ENCODE measurements at places on chromosomes 2 and 18.

DNA sequence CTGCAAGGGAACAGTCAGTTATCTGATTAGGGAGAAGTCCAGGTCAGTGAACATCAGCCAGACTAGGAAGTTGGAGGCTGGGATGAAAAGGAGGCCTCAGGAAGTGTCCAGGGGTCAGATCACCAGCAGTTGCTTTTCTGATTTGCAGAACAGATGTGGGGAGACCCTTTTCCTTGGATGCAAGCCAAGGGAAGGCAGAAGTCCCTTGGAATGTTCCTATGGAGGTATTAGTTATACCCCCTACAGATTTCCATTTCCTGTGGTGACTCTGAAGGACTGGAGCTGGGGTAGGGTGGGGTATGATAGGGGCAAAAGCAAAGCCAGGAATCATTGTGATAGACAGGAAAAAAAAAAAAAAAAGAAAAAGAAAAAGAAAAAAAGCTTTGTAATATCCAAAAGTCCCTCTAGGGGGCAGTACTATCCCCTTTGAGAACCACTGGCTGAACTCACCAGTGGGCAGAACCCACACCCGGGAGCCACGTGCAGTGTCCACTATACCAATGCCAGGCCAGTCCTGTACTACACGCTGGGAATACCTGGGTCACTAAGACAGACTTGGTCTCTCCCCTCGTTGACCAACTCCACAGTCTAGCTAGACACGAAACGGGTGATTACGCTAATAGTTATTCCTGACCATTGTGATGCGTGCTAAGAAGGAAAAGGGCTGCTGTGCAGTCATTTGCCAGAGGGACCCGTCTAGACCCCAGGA is 7.4 kb downstream of the DYSF start:
- DNase-seq: no peak

- DNase-seq: no peak
These were observed 15.4 kb downstream of the CEP68 start for GRCh38 chr2:65071499-65072180.

DNA sequence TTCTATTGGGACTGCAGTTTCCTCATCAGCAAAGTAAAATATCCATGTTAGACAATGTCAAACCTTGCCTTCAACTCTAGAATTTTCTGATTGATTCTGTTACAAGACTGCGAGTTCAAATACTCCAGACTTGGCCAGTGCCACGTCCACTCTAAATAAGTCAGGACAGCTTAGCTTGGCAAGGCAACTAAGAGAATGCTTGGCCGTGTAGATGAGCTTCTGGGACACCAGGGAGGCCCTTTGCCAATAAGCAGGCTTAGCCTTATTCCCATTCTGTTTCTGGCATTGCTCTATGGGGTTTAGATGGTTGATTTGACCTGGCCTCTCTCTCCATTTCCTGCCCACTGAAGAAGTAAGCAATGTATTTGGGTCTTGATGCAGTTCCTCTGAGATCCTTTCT is 218.1 kb upstream of the SIX2 start:
- no peak for DNase-seq

DNA sequence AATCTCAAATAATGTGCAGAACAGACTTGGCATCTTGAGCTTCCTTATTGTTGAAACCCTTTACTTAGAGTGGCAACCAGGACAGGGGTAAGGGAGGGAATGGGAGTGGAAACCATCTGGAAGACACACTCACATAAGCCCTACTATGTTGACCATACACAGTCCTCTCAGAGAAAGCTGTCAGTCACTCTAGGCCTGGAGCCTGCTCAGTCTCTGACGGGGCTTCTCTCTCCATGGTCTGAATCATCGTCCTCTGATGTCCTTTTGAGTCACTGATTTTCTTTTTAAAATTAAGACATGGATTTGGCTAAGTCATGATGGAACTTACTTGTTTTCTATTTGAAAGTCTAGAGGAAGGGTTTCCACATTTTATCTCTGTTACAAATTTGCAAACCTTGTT is 74.0 kb downstream of the MYO1B start:
- DNase-seq: no peak

DNA sequence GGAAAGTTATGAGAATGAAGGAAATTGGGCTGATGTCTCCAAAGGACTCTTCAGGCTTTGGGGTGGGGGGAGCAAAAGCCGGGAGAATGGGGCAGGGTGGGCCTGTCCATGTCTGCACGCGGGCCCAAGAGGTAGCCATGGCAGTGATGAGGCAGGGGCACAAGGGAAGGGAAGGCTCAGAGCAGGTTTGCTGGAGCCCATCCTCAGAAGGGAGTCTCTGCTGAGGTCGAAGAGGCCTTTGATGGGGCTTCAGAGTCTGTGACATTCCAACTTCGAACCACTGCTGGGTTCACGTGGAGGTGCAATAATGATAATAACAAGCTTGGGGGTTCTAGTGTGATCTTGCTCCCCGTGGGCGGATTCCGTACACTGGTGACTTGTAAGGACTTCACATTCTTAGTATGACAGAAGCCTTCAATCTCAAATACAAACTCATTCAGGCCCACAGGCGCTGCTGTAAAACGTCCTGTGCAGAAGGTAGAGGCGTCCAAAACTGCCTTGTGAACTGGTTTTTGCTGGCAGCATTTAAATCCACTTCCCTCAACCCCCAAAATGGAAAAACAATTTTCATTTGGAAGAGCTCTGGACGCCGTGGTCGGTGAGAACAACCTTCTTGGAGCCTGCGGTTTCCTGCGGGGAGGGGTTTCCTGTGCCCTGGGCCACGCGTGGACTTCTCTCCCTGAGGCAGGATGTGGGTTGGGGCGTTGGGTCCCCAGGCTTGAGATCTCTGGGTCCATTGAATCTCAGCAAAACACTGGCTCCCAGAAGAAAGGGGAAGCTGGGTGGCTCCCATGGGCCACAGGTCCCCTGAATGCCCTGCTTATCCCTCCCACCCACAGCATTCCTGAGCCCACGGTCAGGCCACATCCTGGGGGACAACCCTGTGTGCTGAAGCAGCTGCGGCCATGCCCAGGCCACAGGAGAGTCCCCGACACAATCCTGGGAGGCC is 151.0 kb downstream of the TPO start:
- no peak for DNase-seq

DNA sequence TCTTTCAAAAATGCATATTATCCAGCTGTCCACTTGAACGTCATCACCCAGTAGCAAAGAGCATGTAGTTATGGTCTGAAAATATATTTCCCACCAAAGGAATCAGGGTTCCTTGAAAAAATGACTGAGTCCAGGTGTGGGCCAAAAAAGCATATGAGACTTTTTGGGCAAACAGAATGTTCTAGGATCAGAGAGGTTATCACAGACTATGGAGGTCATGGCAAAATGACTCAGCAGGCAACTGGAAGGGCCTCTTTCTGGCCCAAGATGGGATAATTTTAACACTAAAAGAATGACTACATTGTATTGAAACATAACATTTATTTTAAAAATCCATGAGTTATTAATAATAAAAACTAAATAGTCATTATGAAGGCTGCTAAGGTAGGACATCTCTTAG is 77.1 kb downstream of the COBLL1 start:
- no peak for DNase-seq

- no peak for DNase-seq
These were observed 29.3 kb upstream of the MEP1B start for GRCh38 chr18:32160547-32160946.

- DNase-seq: no peak
These were observed 162.3 kb upstream of the ZEB2 start for GRCh38 chr2:144682248-144682647.

DNA sequence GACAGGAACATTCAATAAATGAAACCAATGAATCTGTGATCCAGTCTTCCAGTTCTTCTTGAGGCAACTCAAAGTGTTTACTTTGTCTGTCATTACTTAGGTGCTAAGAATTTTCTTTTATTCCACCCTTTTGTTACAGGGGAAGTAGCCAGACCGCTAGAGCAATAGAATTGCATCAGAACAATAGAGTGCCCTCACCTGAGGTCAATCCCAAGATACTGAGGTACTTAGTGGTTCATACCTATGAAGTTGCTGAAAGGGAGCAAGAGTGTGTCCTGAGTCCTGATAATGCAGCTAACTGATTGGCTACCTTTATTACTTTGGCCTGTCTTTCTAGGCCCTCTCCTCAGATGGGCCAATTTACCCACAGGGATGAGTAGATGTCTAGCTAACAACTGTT is 359.4 kb upstream of the KCNH7 start:
- no peak for DNase-seq

DNA sequence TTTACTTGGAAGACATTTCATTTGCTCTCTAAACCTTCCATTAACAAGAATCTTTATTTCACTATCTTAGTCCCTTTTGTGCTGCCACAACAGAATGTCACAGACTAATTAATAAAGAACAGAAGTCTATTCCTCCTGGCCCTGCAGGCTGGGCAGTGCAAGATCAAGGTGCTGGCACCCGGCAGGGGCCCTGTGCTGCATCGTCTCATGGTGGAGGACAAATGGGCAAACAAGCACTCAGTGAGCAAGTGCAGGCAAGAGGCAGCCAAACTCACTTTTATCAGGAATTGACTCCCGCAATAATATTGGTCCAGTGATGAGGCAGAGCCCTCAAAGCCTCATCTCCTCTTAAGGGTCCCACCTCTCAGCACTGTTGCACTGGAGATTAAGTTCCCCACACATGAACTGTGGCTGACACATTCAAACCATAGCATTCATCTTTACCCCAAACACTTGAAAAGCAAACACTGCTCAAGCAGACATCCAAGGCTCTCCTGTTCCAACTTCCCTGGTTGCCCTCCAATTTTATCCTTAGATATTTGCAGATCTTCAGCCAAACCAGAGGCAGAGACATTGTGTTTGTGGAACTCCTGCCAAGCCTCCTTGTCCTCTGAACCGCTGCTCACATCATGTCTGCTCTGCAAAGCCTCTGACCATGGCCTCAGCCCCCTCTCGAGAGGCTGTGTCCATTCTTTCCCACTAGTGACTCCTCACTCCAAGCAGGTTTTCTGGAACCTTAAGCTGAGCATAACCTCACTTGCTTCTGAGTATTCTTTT is 404.4 kb upstream of the SOX11 start:
- DNase-seq: no peak

DNA sequence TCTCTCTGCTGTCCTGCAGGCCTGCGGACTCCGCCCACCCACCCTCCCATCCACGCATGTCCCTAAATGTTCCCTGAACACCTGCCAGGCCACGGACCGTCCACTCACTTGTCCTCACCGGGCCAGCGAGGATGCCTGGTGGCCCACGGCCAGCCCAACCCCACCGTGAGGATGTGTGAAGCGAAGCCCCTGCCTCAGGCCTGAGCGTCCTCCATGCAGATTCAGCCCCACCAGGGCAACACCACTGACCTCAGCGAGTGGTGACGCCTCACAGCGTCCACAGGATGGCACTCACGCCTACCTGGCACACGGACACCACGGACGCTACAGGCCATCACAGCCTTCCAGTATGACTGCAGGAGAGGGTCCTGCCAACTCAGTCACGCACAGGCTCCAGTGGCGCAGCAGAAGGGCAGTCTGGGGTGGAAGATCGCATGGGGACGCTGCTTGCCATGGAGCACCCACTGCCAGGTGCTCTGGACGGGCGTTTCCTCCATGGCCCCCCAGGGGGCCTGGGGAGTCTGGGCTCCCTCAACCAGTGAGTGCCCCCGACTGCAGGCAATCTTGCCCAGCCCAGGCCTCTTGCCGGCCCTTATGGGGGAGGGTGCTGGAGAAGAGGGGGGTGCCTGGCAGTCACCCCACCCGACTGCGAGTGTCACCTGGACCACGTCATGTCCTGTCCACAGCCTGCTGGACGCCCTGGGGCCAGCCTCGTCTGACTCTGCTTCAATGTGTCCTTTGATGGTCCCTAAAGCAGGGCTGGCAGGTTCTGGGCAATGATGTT is 25.4 kb downstream of the HDAC4 start:
- no peak for DNase-seq

- no peak for DNase-seq
These were observed 80.0 kb upstream of the FAM136A start for GRCh38 chr2:70381821-70382220.

DNA sequence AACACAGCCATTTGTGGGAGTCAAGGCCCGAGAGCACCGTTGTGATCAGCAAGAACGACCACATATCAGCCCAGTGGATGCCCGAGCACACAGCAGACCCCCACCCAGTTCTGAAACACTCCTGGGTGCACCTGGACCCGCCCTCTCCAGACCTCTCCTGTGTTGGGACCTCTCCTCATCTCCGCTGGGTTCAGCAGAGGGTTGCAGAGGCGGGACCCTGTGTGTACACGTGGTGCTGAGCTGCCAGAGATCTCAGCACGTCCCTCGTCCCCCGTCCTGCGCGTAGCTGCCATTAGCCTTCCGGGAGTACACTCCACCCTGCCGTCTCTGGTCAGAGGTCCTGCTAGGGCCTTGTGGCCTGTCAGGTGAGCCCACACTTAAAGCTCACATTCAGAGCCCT is 51.7 kb downstream of the ADI1 start:
- DNase-seq: no peak

GRCh38 chr2:237295889-237296480 is 118.0 kb downstream of the COL6A3 start:
- no peak for DNase-seq

- DNase-seq: no peak
These were observed 26.2 kb downstream of the ATAD2B start for GRCh38 chr2:23900541-23901322.

DNA sequence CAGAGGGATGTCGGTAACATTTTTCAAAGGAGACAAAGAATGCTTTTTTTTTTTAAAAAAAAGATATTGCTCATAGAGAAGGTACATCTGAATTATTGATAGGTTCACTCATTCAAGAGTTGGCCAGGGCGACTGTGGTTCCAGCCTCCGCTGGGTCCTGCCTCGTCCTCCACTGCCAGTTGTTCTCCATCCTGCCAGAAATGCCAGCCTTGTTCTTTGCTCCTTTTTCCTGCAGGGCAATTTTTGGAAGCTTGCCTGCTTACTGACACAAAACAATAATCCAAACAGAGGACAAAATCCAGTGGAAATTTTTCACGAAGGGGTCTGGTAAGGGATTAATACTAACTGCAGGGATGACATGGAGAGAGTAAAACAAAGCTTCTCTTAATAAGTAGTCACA is 1113.0 kb downstream of the CBLN2 start:
- DNase-seq: no peak

DNA sequence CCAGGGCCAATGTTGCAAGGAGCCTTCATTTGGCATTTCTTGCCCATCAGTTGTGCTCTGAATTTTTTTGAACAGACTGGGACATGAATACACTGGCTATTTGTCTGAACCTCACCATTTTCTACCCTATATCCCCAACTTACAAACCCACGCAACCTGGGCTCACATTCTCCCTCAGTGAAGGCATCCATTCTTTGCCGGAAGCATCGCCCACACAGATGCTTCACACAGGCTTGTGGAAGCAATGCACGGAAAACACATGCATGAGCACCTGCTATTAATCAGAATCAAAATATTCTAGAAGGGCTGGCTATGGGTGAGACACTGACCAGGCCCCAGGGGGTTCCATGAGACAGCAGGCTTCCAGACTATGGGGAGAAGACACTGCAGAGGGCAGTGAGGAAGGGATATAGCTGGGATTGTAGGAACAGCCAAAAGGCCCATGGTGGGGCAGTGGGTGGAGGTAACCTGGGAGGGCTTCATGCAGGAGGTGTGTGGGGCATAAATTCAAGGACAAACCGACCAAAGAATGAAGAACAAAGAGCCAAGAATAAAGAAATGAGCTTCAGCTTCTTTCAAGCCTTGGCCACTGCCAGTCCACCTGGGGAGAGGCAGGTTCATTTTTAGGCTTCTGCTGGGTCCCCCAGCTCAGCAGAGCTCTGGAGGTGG is 261.5 kb downstream of the CELF4 start:
- no peak for DNase-seq

- no peak for DNase-seq
These were observed 177.5 kb upstream of the ETAA1 start for GRCh38 chr2:67219651-67220050.

All from type B pancreatic cell (in vitro differentiated cells).